SIG-M5 (cell line): ENCODE measurements at places on chromosomes 11 and 22.

GRCh38 chr22:35630387-35630793, 13.3 kb upstream of the MB start:
- no peak for DNase-seq

GRCh38 chr11:30605036-30605605, 19.0 kb upstream of the MPPED2 start:
- no peak for DNase-seq

- DNase-seq, result no peak
Measured at GRCh38 chr11:19025481-19026406, 34.8 kb downstream of the MRGPRX2 start.

DNA sequence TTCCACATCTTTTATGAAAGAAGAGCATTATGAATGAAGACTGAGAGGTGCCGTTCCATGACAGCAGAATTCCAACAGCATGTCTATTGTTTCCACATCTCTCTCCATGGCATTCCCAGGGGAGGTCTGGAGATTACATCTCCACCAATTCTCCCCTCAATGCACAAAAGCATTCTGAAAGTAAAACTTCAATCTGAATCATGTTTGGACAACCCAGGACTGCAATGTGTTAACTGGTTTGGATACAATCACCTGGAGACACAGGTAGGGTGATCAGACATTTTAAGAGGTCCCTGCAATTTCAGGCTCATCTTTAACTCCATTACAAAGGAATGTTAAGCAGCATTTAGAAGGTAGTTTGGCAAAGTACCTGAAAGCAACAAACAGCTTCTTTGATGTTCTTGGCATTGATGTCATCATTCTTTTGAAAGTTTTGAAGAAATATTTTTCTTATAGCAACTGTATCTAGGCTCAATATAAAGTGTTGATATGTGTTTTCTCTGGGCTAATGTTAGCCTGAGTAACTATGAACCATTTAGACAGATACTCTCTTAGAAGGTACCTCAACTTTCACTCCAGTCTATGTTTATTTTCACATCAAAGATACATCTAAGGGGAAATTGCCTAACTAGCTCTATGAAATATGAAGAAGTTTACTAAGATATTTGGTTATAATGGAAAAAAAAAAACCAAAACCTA, 181.4 kb upstream of the MTMR2 start:
- DNase-seq, result no peak

DNA sequence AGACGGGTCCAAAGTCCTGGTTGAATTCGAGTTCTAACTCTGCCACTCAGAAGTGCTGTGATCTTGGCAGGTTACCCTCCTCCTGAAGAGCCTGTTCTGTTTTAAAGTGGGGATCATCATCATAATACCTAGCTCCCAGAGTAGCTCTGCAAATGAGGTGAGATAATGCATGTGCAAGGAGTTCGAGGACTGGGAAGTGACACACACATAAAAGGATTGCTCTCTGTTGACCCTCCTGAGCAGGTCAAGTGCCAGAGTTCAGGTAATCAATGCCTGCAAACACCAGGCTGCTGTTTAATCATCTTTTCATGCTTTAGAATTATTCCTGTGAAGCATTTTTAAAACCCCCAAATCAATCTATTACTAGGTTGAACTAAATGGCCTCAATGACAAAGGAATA, 19.9 kb downstream of the RCN1 start:
- no peak for DNase-seq

- DNase-seq, result no peak
Measured at GRCh38 chr11:34823639-34824038, 92.5 kb downstream of the APIP start.

DNA sequence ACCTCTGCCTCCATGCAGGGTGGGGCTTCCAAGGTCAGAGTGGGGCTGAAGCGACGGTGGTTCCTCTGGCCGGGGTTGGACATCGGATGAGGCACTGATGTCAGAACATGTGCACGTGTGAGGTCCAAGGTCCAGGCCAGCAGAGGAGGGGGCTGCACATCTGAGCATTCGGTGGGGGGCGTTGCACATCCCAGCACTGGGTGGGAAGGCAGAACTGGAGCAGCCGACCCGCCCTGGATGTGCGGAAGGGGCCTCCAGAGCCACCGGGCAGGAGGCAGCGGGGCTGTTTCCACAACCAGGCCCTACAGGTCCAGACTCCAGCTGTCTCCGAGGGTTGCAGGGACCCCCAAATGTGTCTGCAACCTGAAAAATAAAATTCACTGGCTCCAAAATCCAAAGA, 271.0 kb downstream of the CTTN start:
- DNase-seq, result no peak

DNA sequence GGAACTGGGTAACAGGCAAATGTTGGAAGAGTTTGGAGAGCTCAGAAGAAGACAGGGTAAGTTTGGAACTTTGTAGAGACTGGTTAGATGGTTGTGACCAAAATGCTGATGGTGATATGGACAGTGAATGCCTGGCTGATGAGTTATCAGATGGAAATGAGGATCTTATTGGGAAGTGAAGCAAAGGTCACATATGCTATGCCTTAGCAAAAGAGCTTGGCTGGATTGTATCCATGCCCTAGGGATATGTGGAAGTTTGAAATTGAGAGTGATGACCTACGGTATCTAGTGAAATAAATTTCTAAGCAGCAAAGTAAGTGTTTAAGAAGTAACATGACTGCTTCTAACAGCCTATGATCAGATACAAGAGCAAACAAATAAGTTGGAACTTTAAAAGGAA, 17.8 kb downstream of the BBOX1 start:
- no peak for DNase-seq

DNA sequence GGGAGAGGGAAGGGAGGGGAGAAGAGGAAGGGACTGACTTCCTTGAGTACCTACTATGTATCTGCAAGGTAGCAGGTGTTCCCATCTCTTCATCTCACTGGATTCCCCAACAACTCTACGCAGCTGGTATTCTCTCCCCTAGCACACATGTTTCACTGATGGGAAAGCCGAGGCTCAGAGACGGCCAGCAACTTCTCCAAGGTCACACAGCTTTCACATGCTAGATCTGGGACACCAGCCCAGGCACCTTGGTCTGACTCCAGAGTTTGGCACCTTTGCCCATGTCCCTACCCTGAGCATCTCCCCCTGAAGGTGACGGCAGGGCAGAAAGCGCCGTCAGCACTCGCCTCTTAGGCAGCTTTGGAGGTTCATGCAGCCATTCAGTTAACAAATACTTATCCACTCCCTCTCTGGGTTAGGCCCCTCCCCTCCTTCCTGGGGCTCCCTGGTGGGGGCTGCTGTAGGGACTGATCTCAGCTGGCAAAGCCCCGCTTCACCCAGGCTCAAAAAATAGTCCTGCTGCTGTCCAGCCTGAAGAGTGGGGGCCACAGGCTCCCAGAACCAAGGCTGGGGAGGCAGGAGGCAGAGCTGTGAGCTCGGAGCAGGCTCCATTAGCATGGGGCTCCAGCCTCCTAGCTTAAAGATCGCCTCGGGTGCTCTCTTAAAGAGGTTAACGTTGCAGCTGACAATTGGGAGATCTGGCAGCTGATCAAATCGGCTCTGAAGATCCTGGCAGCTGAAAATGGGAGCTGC, 79.4 kb downstream of the IGLL1 start:
- DNase-seq, result no peak

DNA sequence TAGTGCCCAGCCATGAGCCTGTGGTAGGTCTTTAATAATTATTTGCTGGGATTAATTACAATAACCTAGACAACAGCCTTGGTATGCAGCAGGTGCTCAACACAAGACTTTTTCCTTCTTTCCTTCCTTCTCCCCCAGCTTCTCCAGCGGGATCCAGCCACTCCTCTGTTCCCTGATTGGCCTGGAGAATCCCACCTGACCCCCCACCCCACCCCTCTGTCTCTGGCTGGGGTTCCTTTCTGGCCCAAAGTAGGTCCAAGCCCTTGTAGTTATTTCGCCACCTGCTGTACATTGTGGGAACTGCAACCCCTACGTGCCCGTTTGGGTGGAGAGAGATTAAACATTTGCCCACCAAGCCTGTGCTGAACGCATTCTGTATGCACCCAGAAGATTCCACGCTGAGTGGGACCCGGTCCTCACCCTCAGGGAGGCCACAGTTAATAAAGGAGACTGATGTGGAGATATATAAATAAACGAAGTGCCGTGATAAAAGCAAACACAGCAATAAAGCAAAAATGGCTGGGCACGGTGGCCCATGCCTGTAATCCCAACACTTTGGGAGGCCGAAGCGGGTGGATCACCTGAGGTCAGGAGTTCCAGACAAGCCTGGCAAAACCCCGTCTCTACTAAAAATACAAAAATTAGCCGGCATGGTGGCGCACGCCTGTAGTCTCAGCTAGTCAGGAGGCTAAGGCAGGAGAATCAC, 32.1 kb upstream of the DGKZ start:
- no peak for DNase-seq

- DNase-seq, result no peak
Measured at GRCh38 chr22:20989323-20990138, 7.4 kb downstream of the LZTR1 start.

DNA sequence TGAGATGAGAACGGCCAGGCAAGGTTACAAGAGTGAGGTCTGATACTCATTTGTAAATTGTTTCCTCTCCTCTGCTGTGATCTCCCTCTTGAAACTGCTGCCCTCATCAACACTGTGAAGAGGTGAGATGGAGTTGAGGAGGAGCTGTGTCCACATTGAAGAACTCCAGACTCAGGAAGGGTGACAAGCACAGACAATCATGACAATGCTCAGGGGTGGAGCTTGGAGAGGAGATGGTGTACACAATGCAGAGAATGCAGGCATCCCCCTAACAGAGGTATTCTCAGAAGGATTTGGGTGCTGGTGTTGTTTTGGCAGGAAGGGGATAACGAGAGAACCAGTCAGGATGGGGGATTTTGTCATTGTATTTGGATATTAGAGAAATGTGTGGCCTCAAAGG, 21.5 kb upstream of the MMP7 start:
- no peak for DNase-seq
